ENCODE measurements at places on chromosomes 2 and 18.

DNA sequence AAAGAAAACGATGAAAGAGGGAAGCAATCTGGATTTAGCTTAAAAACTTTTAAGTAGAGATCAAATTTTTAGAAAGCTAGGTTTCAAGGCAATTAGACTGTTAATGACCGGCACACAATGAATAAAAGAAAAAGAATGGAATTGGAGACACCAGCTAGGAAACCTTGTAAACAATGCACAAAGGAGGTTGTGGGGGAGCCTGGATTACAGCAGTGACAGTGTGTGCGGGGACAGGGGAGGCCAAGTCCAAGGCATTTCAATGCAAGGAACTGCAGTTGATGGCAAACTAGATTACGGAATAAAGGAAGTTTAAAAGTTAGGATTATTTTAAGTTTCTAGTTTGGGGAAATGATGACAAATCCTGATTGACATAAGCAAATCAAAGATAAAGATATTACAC lies 74.5 kb downstream of the DTNB start:
- no peak for DNase-seq

GRCh38 chr2:26971911-26972786 lies 1.7 kb downstream of the MAPRE3 start:
- DNase-seq, result no peak

GRCh38 chr2:189613650-189614420 lies 33.2 kb upstream of the SLC40A1 start:
- no peak for DNase-seq

GRCh38 chr2:237920673-237921072 lies 46.1 kb upstream of the UBE2F start:
- no peak for DNase-seq
